ENCODE measurements at places on chromosomes 7 and 10. TPM values are rescaled to one million over a fixed set of nuclear protein-coding genes. Genes with fewer than 3 reads are reported as not detected.

DNA sequence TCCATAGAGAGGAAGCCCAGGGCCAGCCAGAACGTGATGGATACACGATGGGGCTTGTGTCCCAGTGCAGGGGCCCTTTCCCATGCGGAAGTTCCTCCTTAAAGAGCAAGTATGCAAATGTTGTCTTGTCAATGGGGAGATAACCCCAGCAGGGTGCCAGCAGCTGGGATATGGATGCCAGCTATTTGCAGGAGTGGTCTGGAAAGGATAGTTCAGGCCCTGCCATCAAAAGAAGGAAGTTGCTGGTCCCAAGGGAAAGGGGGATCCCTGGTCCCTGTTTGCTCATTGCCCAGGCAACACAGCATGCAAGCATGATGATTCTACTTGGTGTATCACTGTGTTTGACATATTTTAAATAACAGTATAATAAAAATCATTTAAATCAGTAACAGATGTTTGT is 73.1 kb upstream of the HECW1 start:
- DNase-seq: no peak

DNA sequence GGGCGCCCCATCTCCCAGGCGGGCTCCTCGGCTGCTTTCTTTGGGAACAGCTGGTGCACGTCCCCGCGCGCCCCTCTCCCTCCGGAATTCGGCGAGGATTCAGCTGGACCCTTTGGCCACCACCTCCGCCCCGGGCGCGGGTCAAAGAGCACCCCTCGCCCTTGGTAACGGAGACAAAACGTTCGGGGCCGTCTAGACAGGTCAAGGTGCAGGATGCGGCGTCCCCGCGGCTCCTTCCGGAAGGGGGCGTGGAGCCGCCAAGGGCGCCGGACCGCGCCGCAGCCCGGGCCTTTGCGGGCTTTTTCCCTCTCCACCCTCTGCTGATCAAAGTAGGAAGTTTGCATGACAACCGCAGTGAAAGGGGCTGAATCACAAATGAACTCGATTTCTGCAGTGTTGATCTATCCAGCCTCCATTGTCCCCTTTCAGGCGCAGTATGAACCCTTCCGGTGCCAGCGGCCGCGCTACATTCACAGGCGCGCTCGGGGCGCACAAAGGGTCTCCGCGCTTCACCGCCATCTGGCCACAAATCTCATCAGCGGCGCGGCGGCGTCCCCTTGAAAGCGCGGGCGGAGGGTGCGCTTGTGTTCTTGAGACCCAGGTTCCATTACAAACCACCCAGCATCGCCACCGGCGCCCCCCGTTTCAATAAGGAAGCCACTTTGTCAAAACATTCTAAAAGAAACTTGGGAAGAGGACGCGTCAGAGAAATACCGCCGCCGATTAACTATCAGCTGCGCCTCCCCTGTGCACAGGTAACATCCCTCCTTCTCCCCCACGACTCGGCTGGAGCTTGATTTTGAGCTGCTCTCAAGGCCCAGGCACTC is 36.4 kb downstream of the CNPY1 start:
- DNase-seq: no peak

DNA sequence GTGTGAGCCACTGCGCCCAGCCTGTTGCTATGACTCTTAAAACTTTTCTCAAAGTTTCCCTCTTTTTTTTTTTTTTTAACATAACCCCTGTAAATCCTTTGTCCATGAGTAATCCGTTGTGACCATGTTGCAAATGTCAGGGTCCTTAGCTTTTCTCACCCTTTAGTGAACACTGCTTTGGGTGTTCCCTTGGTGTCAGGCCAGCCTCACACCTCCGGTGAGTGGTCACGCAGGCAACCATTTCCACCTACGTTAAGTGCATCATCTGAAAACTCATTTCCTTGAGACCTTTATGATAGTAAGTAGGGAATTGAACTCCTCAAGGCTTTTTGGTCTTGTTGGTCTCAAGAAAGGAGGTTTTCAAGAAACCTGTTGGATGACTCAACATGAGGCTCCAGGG is 41.3 kb upstream of the OPN4 start:
- no peak for DNase-seq

- DNase-seq: no peak
Observed at GRCh38 chr7:38512704-38513103, 118.5 kb downstream of the AMPH start.

- DNase-seq: no peak
Observed at GRCh38 chr7:93592588-93593266, 18.2 kb upstream of the CALCR start.

- DNase-seq: peak; percentile 56
Observed at GRCh38 chr10:113381981-113382509, 170.8 kb upstream of the HABP2 start.

DNA sequence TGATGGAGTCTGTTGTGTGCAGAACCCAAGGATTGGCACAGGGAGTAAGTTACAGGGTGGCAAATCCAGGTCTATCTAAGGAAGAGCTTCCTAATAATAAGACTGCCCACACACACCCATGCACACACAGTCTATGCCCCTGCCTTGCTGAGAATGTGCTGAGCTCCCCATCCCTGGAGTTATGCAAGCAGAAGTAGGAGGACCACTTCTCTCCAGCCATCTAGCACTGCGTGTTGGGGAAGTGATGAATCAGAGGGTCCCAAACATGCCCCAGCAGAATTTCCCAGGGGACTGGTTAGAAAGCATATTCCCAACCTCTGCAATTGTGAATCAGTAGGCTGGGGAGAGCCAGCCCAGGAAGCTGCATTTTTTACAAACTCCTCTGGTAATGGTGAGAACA is 117.2 kb downstream of the CDH23 start:
- no peak for DNase-seq

DNA sequence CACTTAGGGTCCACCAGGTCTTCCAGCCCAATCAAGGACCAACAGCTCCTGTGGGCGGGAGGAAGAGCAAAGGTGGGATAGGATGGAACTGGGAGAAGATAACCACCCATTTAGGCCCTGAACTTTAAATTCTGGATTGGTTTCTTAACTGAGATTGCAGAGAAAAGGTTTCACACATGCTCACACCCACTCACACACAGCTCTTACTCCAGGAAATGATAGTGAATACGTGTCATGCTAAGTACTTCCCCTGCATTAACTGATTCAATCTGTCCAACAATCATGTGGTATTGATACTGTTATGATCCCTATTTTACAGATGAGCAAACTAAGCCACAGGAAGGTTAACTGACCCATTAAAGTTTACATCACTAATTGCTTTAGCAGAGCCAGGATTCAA is 4.6 kb upstream of the CYP3A4 start:
- no peak for DNase-seq

DNA sequence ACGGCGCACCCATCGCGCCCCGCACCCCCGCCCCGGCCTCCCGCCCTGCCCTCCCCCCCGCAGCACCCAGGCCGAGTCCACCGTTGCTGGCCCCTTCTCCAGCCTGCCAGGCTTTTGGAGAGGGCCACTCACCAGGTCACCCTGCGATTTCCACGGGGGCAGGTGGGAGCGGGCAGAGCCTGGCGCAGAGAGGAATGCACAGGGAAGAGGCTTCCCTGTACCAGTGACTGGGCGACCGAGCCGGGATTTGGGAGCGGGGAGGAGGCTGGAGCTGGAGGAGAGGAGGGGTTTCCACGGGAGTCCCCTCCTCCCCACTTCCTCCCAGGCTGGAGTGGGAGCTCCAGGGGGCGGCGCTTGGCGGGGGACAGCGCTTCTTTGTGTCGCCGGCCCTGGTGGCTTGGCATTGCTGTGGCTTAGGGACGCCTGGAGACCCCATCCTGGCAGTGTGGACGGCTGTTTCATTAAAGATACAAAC is 19.3 kb downstream of the TCAF1 start:
- DNase-seq: peak; percentile 96

GRCh38 chr10:49338604-49339003 is 39.6 kb downstream of the C10orf71 start:
- DNase-seq: no peak

- peak; percentile 93 for DNase-seq
Observed at GRCh38 chr7:139680676-139681462, 96.9 kb downstream of the HIPK2 start.

- DNase-seq: no peak
Observed at GRCh38 chr7:72080341-72080766, 331.8 kb downstream of the CALN1 start.

- peak; percentile 8 for DNase-seq
Observed at GRCh38 chr7:157628456-157628855, 291.7 kb downstream of the DNAJB6 start.

DNA sequence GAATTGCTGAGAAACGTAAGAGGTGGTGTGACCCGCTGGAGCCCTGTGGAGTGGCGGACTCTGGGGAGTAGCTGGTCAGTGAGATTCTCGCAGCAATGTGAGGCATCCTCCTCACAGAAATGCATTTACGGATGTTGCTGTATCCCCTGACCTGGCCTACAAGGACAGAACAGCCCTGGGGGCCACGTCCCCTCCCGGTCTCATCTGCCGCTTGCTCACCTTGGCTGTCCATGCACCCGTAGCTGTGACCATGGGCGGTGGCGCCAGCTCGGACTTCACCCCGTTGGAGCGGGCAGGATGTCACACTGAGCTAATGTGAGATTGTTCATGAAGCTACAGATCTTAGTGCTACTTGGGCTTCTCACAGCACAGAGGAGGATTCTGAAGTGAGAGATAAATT is 193.8 kb downstream of the EBF3 start:
- peak; percentile 76 for DNase-seq

GRCh38 chr10:79412516-79412915 is 32.9 kb downstream of the ZCCHC24 start:
- DNase-seq: peak; percentile 58

- no peak for DNase-seq
Observed at GRCh38 chr7:26186364-26187311, 13.9 kb downstream of the HNRNPA2B1 start.

DNA sequence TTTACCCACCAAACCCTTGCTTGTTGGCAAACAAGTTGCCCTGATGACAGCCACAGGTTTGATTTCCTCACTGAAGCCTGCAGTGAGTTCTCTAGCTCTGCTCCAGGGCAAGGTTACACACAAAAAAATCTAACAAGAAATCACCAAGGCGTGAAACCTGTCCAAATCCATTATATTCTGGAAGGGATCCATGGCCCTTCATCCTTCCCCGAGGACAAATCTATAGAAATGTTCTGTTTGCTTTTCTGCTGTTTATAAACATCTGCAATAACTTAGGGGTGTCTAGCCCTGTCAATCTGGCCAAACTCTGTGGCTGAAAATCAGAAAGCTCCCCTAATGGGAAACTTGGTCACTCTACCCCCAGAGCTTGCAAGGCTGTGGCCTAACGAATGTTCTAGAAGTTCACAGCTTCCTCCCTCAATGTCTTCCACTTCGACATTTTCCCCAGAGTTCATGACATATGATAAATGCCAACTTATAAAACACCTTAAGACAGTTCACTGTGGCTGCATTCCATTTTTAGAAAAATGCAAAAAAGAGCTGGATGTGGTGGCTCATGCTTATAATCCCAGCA is 164.5 kb downstream of the PRPF18 start:
- no peak for DNase-seq

DNA sequence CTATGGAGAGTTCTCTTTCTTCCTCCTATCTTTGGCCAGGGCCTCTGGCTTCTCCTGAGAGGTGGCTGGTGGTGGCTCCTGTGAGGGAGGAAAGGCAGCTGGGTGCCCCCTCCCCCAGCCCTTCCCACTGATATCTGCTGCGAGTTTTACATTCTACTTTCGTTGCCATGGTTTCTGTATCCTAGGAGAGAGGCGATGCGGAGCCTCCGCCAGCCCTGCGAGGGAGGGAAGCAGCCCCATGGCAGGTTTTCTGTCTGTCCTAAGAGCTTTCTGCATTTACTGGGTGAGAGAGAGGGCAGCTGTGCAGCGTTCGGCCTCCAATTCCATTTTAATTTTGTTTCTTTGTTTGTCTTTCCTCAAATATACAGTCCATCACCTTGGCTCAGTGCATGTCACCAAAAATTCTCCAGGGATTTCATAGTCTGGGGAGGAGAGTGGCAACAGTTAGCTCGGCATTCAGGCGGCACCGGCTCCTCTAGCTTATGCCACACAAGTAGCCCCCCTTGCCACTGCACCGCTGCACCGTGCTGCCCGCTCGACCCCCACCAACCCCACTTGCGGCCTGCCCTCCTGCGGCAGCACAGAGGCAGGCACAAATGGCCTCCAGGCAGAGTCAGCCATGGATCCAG is 20.4 kb downstream of the DNAJB12 start:
- peak; percentile 50 for DNase-seq

- DNase-seq: no peak
Observed at GRCh38 chr10:97721871-97722780, 8.6 kb downstream of the MARVELD1 start.

DNA sequence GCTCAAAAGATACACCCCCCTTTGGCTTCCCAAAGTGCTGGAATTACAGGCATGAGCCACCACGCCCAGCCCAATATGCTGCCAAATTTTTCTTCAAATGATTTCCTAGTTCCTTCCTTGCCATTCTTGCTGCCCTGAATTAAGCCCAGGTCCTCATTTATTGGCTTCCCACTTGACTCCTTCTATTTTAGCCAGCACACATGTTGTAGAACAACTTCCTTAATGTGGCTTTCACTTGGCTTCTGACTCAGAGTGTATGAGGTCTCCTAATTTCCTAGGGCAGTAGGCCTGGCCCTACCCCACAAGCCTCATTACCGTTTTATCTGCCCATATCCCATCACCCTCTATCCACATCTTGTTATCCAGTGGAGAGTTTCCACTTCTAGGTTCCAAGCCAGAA is 21.8 kb upstream of the HIPK2 start:
- DNase-seq: no peak

DNA sequence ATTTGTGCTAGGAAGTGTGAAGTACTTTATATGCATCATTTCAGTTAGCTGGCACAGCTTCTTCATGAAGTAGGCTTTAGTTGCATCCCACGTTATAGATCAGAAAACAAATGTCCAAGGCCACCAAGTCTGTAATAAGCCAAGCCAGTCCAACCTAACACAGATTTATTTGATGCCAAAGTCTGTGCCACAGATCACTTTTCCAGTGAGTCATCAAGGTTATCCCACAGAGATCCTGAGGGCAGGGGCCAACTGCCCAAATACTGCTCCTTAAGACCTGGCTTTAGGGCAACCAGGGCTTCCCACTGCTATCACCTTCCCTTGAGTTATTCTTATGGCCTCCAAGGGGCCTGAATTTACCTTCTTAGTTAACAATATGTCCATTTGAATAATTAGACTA is 1340.4 kb downstream of the XPNPEP1 start:
- no peak for DNase-seq

- DNase-seq: no peak
Observed at GRCh38 chr10:73357166-73357565, 1.5 kb downstream of the CFAP70 start.

SEC31B gene
- total RNA-seq: 5.3 TPM

TYW1B gene
- total RNA-seq: 2.2 TPM

PGAM2 gene
- total RNA-seq: 0.36 TPM

ARMC10 gene
- total RNA-seq: 34.4 TPM

ADGRA1 gene
- total RNA-seq: not detected

IKZF5 gene
- total RNA-seq: 8.0 TPM
